ENCODE measurements at places on chromosomes 13 and 19.

GRCh38 chr13:46866150-46866549, 30.7 kb downstream of the HTR2A start:
- peak; percentile 22 for DNase-seq

DNA sequence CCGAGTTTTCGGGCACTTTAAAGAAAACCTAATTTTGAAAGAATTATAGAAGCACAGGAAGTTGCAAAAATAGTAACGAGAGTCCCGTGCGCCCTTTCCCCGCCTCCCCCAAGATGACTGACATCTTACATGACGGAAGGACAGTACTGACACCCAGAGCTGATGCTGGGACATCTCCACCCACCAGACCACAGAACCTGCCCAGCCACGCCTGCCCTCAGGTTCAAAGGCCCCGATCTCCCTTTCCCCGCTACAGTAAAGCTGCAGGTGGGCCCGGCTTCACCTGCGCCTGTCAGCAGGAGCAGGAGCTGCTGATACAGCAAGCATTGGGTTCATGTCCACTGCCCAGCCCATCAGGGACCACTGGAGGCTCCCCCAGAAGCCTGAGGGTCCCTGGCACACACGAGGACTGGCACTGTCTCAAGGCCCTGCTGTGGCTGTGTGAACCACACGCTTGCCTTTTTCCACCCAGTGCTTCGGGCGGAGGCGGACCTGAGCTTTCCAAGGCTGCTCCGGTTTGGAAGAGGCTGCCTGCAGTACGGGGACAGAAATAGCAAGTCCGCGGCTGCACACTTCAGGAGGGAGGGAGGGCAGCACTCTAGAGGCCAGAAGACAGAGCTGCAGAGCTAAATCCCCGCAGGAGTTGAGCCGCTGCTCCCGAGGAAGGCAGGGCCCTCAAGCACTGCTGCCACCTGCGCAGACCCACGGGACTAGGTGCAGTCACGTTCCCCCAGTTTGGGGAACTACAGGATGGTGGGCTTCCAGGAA, 8.7 kb downstream of the MAP2K2 start:
- no peak for DNase-seq

GRCh38 chr13:44575741-44576350, at the start of gene TSC22D1:
TSC22D1 (minus strand) TSS chr13:44576330; CDS start chr13:44576074, 256 bp downstream.
- DNase-seq, result peak; percentile 52

- DNase-seq, result peak; percentile 12
These were observed 420.4 kb downstream of the NDFIP2 start for GRCh38 chr13:79901336-79901735.

DNA sequence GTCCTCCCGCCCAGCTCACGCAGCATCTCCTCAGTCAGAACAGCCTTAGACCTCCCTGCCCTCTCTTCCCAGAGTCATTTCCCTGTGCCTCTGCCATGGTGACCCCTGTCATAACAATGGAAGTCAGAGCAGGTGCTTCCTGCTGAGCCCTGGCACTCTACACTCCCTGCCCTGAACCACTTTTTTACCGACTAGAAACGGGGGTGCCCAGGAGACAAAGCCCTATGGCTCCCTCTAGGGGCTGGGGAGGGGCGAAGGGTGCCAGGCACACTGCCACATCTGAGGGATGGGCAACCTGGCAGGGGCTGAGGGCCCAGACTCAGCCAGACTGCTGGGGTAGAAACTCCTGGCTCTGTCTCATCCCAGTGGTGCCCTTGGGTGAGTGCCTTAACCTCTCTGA, 16.4 kb downstream of the ZNF574 start:
- peak; percentile 69 for DNase-seq

DNA sequence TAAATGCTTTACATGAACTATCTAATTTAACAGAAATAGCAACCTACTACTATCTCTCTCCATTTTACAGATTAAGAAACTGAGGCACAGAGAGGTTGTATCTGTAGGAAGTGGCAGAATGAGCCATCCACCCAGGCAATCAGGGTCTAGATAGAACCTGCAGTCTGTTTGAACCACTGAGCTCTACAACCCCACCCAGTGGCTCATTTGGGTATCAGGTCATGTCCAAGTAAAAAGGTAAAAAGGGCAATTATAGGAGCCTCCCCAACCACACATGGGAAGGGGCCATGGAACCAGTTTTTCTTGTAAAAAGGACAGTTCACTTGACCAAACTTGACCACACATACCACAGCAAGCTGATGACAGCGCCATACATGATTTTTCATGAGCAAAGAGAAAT, 92.9 kb upstream of the SGCG start:
- DNase-seq, result peak; percentile 62

DNA sequence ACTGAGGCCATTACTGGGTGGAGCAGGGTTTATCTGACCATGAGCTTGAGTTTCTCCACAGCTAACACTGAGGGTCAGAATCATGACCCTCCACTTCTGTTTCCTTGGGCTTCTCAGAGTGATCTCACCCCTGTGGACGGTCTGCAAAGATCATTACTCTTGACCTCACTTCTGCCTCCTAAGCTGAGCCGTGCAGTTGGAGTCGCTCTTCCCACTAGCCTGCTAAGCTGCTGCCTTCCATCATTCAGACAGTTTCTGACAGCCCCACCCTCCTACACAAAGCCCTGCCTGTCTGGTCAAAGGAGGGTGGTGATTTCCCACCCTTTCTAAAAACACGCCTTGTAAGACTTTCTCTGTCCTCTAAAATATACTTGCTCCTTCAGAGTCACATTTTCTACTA, 9.3 kb upstream of the FRY start:
- DNase-seq, result no peak

- DNase-seq, result no peak
These were observed 165.1 kb downstream of the PDS5B start for GRCh38 chr13:32751340-32751739.

GRCh38 chr19:46144756-46145155, 3.3 kb upstream of the IGFL2 start:
- no peak for DNase-seq

- peak; percentile 77 for DNase-seq
These were observed 23.8 kb downstream of the GJA3 start for GRCh38 chr13:20136781-20137703.

- DNase-seq, result peak; percentile 73
These were observed 145.6 kb downstream of the TNFRSF19 start for GRCh38 chr13:23715762-23716235.

GRCh38 chr13:22012686-22013085, 341.8 kb downstream of the FGF9 start:
- DNase-seq, result no peak

DNA sequence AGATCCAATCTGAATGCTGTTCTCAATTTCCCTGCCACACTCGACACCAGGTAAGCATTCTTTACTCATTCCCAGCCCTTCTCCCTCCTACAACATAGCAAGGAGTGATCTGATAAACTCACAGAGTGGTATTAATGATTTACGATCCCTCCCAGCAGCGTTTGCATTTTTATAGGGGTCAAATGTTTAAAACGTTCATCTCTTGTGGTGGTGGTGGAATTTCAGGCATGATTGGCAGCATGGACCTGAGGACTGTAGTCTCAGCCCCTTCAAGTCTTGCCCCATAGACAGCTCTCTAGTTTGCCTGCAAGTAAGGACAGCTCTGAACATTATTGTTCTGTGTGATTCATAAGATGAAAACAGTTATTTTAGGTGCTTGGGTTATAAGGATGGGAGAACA, 565.7 kb downstream of the EFNB2 start:
- no peak for DNase-seq

DNA sequence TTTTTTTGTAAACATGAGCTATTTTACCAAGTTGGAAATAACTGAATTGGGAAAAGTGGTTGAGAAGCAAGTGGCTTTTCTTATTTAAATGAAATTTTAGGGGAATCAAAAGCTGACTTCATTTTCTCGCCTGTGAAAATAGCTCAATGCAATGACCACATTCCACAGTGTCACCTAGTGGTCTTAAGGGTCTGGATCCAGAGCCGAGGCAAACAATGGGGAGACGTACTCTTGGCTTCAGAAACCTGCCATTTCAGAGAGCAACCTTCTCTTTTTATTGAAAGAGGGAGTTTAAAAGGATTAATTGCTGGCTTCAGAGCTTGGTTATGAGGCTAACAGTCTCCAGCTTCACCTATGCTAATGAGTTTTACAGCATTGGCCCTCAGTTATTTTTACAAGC, 39.7 kb upstream of the RXFP2 start:
- DNase-seq, result peak; percentile 12

- no peak for DNase-seq
These were observed 11.3 kb upstream of the FFAR2 start for GRCh38 chr19:35436477-35437405.

DNA sequence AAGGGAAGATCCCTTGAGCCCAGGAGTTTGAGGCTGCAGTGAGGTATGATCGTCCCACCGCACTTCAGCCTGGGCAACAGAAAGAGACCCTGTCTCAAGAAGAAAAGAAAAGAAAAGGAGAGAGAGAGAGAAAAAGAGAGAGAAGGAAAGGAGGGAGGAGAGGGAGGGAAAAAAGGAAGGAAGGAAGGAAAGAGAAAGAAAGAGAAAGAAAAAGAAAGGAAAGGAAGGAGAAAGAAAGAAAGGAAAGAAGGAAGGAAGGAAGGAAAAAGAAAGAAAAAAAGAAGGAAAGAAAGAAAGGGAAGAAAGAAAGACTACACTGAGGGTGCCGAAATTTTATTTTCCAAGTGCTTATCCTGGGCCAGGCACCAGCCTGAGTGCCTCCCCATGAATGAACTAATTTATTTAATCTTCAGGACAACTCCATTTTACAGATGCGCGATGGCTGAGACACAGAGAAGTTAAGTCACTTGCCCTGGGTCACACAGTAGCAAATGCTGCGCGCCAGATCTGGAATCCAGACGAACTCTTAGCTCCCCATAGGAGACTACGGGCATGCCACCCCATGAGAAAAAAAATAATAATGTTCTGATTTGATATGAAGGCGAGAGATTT, 2.7 kb downstream of the CDC42EP5 start:
- DNase-seq, result no peak

DNA sequence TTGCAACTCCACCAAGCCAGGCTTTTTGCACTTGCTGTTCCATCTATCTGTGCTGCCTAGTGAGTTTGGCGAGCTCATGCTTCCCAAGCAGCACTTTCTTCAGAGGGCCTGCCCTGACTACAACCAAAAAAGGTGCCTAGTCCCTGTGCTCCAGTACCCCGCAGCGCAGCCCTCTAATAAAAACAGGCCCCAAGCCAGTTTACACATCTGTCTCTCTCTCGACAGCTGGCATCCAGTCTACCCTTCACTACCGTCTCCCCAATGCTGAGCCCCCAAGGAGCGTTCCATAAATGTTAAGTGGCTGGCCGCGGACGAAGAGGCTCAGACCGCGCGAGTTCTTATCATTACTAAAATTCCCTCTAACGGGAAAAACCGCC, 512 bp downstream of the MED4 start:
- no peak for DNase-seq

GRCh38 chr19:13129384-13129783, 11.3 kb downstream of the NACC1 start:
- no peak for DNase-seq

DNA sequence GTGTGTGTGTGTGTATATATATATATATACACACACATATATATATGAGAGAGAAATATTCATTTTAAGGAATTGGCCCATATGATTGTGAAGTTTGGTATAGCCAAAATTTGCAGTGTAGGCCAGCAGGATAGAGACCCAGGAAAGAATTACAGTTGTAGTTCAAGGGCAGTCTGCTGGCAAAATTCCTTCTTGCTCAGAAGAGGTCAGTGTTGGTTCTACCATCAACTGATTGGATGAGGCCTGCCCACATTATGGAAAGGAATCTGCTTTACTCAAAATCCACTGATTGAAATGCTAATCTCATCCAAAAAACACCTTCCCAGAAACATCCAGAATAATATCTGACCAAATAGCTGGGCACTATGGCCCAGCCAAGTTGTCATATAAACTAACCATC, 24.0 kb downstream of the RNF6 start:
- no peak for DNase-seq

DNA sequence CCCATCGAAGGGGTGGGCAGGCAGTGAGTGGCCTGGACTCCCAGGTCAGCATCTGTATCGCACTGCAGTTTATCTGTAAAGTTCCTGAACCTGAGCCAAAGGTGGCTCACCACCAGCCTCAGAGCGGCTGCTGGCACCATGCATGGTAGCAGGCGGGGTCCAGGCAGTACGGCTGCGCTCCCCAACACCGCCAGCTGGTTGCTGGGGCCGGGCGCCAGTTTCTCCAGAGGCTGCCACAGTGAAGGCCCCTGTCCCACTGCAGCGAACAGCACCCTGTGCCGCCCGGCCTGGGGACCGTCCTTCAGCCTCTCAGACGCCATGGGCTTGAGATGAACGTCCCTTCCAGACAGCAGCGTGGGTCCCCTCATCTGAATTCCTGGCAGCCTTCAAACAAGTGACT, 109.8 kb downstream of the KDM4B start:
- DNase-seq, result no peak

GRCh38 chr13:107234319-107235073, 666.6 kb upstream of the ARGLU1 start:
- DNase-seq, result no peak

- no peak for DNase-seq
These were observed 516.5 kb downstream of the SUCLA2 start for GRCh38 chr13:47484548-47484947.

GRCh38 chr13:86633346-86633745, 834.1 kb upstream of the SLITRK6 start:
- DNase-seq, result no peak

DNA sequence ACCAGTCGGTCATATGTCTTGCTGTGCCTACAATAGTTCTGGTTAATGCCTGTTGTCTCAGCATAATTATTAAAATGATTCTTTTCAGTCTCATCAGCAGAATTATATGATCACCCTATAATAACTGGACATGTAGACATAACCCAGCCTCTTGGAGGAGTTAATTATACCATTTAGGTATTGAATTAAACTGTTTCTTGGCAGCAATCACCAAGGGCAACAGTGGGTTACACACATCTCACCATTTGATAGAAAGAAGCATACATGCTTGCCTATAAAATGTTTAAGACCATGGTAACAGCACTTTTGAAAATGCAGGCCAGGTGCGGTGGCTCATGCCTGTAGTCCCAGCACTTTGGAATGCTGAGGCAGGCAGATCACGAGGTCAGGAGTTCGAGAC, 184.6 kb downstream of the RGCC start:
- no peak for DNase-seq

- DNase-seq, result no peak
These were observed 1146.3 kb upstream of the MIR17HG start for GRCh38 chr13:90201202-90201601.

- DNase-seq, result no peak
These were observed 262.1 kb downstream of the PCDH9 start for GRCh38 chr13:66967811-66968597.

- no peak for DNase-seq
These were observed 23.1 kb downstream of the GAS6 start for GRCh38 chr13:113840541-113841352.

- DNase-seq, result no peak
These were observed 21.7 kb downstream of the ZNF507 start for GRCh38 chr19:32367063-32367462.

- DNase-seq, result no peak
These were observed 3.0 kb downstream of the HOOK2 start for GRCh38 chr19:12772323-12772722.
